NCI-H2107 (cell line): ENCODE measurements at places on chromosomes 3 and 15.

DNA sequence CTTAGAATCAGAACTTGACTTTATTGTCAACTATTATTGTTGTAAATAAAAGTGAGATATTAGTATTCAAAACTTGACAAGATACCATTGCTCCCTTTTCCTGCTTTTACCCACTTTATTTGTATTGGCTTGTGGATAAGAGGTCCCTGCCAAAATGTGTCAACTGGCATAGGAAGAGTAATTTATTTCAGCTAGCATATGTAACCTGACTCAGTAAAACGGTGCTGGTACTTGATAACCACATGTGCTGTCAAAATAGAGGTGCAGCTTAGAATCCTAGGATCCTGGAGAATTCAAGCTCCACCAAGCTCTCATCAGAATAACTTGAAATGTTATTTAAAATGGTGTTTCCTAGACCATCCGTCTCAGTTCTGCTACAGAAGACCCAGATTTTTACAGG lies 90.2 kb upstream of the TGFBR2 start:
- no peak for DNase-seq

- no peak for DNase-seq
These were observed 11.6 kb downstream of the MYL3 start for GRCh38 chr3:46851364-46852333.

- DNase-seq, result no peak
These were observed 4.6 kb downstream of the P2RY1 start for GRCh38 chr3:152839511-152839910.

- no peak for DNase-seq
These were observed 122.7 kb downstream of the B3GALNT1 start for GRCh38 chr3:160982491-160982890.

- no peak for DNase-seq
These were observed 67.7 kb downstream of the USF3 start for GRCh38 chr3:113628788-113629187.

- no peak for DNase-seq
These were observed 11.0 kb upstream of the PCYT1A start for GRCh38 chr3:196298521-196298920.

DNA sequence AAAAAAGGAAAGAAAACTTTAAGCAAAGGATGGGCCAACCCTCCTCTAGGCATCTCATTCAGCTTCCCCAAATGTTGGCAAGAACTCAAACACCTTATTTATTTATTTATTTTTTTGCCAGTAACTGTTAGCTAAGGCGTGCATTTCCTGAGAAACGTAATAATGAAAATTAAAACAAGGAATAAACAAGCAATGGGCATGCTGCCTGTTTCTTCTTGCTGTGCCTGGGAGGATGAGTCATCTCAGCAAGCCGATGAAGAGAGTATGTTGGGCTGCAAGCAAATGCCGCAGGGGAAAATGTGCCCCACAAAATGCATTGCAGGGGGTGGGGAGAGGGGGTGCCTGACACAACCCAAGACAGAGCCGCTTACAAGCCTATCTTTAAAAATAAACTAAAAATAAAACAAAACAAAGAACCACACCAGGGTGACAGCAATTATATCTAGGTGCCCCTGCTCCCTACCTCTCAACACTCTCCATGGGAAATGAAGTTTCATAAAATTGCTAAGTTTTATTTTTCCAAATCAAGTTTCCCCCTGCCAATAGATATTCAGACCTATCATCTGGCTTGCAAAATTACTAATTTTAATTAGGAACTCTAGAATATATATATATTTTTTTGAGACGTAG lies 40.3 kb downstream of the EIF4E3 start:
- no peak for DNase-seq

GRCh38 chr3:34727700-34728099 lies 911.6 kb upstream of the ARPP21 start:
- no peak for DNase-seq
